Astrocyte (in vitro differentiated cells and primary cell): ENCODE measurements at places on chromosomes 4 and X. TPM values are rescaled to one million over a fixed set of nuclear protein-coding genes. Genes with fewer than 3 reads are reported as not detected.

GRCh38 chr4:155532373-155533085 is 134.1 kb upstream of the GUCY1A1 start:
- no peak overlapping the region for H3K4me3 ChIP-seq
- no peaks in the 10 kb centered on the region for H3K36me3 ChIP-seq
- H3K27me3 ChIP-seq = no peaks in the 10 kb centered on the region
- no peak overlapping the region for H3K27ac ChIP-seq
- no peak for DNase-seq
- H3K4me1 ChIP-seq = no peaks in the 10 kb centered on the region

GRCh38 chr4:40848940-40849339 is 99.2 kb downstream of the NSUN7 start:
- H3K27me3 ChIP-seq = no peaks in the 10 kb centered on the region
- peaks cover 8% of the 10 kb centered on the region for H3K4me1 ChIP-seq
- H3K36me3 ChIP-seq = no peaks in the 10 kb centered on the region
- no peak overlapping the region for H3K27ac ChIP-seq
- no peak overlapping the region for H3K4me3 ChIP-seq
- DNase-seq = no peak

TBX22 gene
- total RNA-seq = not detected in 2 replicates

GRCh38 chr4:56086561-56086960 is 137.8 kb downstream of the CEP135 start:
- H3K36me3 ChIP-seq = no peaks in the 10 kb centered on the region
- no peaks in the 10 kb centered on the region for H3K4me1 ChIP-seq
- H3K27me3 ChIP-seq = no peaks in the 10 kb centered on the region
- no peak overlapping the region for H3K4me3 ChIP-seq
- no peak for DNase-seq
- H3K27ac ChIP-seq = no peak overlapping the region

GRCh38 chrX:3697220-3697684 is 16.2 kb downstream of the PRKX start:
- H3K36me3 ChIP-seq = no peaks in the 10 kb centered on the region
- peak; percentile 14 for DNase-seq
- no peak overlapping the region for H3K4me3 ChIP-seq
- H3K27ac ChIP-seq = no peak overlapping the region

DNA sequence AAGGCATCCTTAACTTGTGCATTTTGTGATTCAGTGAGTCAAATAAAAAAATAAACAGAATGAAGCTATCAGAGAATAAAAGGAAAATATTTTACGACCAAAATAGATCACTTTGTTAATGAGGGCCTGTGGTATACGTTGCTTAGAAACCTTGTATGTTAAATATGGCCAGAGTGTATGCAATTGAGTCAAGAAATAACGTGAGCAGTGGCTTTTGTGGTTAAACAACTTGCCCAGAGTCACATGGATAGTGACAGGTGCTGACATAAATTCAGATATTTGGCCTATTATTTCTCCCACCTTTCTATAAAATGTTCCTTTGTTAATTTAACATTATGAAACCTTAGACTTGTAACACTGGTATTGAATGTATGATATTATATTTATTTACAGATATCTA is 393.4 kb downstream of the PABPC4L start:
- peak; percentile 39 for DNase-seq
- no peaks in the 10 kb centered on the region for H3K36me3 ChIP-seq
- peaks cover 3% of the 10 kb centered on the region for H3K4me1 ChIP-seq
- H3K27me3 ChIP-seq = no peaks in the 10 kb centered on the region
- H3K4me3 ChIP-seq = no peak overlapping the region
- H3K27ac ChIP-seq = no peak overlapping the region

- H3K27me3 ChIP-seq = no peaks in the 10 kb centered on the region
- no peak overlapping the region for H3K4me3 ChIP-seq
- peaks cover 8% of the 10 kb centered on the region for H3K4me1 ChIP-seq
- H3K36me3 ChIP-seq = no peaks in the 10 kb centered on the region
- H3K27ac ChIP-seq = peak overlapping the region; percentile 36
- DNase-seq = peak; percentile 67
Measured at GRCh38 chr4:40349561-40350198, 14.5 kb downstream of the CHRNA9 start.

GRCh38 chrX:39158801-39159657 is 357.8 kb downstream of the MID1IP1 start:
- H3K27me3 ChIP-seq = peaks cover 18% of the 10 kb centered on the region
- DNase-seq = peak; percentile 97
- no peak overlapping the region for H3K4me3 ChIP-seq
- peaks cover 16% of the 10 kb centered on the region for H3K4me1 ChIP-seq
- H3K27ac ChIP-seq = peak overlapping the region; percentile 53

VCX gene
- total RNA-seq = not detected in 2 replicates

- no peaks in the 10 kb centered on the region for H3K4me1 ChIP-seq
- H3K4me3 ChIP-seq = no peak overlapping the region
- DNase-seq = no peak
- H3K27ac ChIP-seq = no peak overlapping the region
- H3K27me3 ChIP-seq = no peaks in the 10 kb centered on the region
- no peaks in the 10 kb centered on the region for H3K36me3 ChIP-seq
Measured at GRCh38 chr4:182862141-182862875, 54.9 kb downstream of the DCTD start.

AGTR2 gene
- not detected in 2 replicates for total RNA-seq

DNA sequence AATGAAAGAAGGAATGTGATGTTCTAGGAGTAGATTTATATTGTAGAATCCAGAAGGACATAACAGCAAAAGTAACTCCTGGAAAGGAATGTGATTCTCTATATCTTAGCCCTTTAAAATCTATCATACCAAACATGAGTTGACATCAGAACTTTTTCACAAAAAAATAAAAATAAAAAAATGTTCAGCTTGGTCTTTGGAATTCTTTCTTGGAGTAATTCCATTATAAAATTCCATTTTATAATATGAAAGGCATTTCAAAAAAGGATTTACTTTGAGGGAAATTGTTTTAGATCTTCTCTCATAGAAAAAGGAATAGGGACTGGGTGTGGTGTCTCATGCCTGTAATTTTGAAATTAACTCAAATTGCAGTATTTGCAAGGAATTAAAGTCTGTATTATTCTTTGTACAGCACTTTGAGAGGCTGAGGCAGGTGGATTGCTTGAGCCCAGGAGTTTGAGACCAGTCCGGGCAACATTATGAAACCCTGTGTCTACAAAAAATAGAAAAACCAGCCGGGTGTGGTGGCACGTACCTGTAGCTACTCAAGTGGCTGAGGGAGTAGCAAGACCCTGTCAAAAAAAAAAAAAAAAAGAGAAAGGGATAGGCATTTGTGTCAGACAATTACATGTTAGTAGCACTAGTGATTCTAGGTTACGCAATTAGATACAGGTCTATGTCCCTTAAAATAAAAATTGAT is 134.9 kb downstream of the SLC4A4 start:
- peak overlapping the region; percentile 50 for H3K27ac ChIP-seq
- H3K4me1 ChIP-seq = peaks cover 10% of the 10 kb centered on the region
- H3K36me3 ChIP-seq = peaks cover 2% of the 10 kb centered on the region
- H3K4me3 ChIP-seq = no peak overlapping the region
- H3K27me3 ChIP-seq = no peaks in the 10 kb centered on the region

GRCh38 chrX:47215291-47215900 is 3.1 kb upstream of the CDK16 start:
- H3K4me1 ChIP-seq = peaks cover 20% of the 10 kb centered on the region
- H3K36me3 ChIP-seq = peaks cover 17% of the 10 kb centered on the region
- no peak for DNase-seq
- H3K4me3 ChIP-seq = no peak overlapping the region
- H3K27ac ChIP-seq = no peak overlapping the region

HSD17B11 gene
- total RNA-seq = 32.8 and 34.0 TPM in 2 replicates

ARMCX6 gene
- total RNA-seq = 68.0 and 71.2 TPM in 2 replicates

- H3K27me3 ChIP-seq = no peaks in the 10 kb centered on the region
- no peak for DNase-seq
- no peak overlapping the region for H3K4me3 ChIP-seq
Measured at GRCh38 chr4:64781737-64782326, 372.6 kb upstream of the TECRL start.

SRP72 gene
- total RNA-seq = 142 and 145 TPM in 2 replicates

GRCh38 chr4:5812506-5813229 is 80.2 kb downstream of the CRMP1 start:
- no peak overlapping the region for H3K27ac ChIP-seq
- H3K27me3 ChIP-seq = no peaks in the 10 kb centered on the region
- H3K36me3 ChIP-seq = peaks cover 52% of the 10 kb centered on the region
- H3K4me1 ChIP-seq = no peaks in the 10 kb centered on the region

DNA sequence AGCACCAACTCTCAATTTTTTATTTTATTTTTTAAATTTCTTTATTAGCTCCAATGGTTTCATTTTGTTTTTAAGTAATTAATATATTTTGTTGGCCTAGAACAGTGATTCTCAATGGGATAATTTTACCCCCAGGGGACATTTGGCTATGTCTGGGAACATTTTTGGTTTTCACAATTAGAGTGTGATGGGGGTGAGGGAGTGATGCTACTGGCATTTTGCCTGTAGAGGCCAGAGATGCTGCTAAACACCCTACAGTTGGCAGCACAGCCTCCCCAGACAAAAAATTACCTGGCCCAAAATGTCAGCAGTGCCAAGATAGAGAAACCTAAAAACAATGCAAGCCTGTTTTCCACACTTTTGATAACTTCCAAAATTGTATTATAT is 64.6 kb downstream of the HHIP start:
- no peak for DNase-seq
- peaks cover 38% of the 10 kb centered on the region for H3K4me1 ChIP-seq
- no peaks in the 10 kb centered on the region for H3K27me3 ChIP-seq
- no peak overlapping the region for H3K4me3 ChIP-seq
- H3K36me3 ChIP-seq = peaks cover 33% of the 10 kb centered on the region
- peak overlapping the region; percentile 93 for H3K27ac ChIP-seq

CXCL11 gene
- total RNA-seq = 5.8 and 7.6 TPM in 2 replicates

DNA sequence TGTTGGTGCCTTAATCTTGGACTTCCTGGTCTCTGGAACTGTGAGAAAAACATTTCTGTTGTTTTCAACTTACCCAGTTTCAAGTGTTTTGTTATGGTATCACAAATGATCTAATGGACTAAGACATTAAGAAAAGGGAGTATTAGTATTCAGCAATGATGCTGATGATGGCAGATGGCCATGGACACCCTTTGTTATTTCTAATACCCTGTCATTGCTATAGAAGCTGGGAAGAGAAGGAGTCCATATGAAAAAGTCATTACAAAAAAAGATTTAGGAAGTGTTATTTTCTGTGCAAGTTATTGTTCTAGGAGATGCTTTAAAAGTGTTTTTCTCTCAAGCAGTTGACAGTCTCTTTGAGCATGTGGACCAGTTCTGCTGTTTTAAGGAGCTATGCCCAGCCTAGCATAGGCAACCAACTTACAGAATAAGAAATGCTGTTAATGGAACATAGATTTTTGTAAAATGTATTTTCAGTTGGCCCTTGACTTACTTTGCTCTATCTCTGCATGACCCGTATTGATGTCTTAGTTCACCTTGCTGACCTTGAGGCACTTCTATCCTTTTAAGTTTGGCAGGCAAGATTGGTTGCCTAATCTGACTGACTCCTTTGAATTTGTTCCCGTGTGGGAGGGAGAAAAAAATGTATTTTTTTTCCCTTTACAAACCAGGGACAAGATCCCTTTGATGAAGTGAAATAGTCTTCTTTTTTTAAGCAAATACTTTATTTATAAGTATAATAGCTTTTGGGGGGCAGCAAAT is 6.0 kb upstream of the AFP start:
- no peak overlapping the region for H3K27ac ChIP-seq
- H3K36me3 ChIP-seq = no peaks in the 10 kb centered on the region
- H3K4me3 ChIP-seq = no peak overlapping the region
- no peaks in the 10 kb centered on the region for H3K27me3 ChIP-seq
- H3K4me1 ChIP-seq = no peaks in the 10 kb centered on the region

- no peak overlapping the region for H3K27ac ChIP-seq
- peak; percentile 53 for DNase-seq
- no peak overlapping the region for H3K4me3 ChIP-seq
- H3K36me3 ChIP-seq = no peaks in the 10 kb centered on the region
- no peaks in the 10 kb centered on the region for H3K27me3 ChIP-seq
Measured at GRCh38 chr4:143728166-143728565, 27.7 kb upstream of the FREM3 start.

GRCh38 chr4:94605241-94605805 is 152.4 kb upstream of the BMPR1B start:
- H3K36me3 ChIP-seq = peaks cover 7% of the 10 kb centered on the region
- H3K27me3 ChIP-seq = no peaks in the 10 kb centered on the region
- H3K27ac ChIP-seq = no peak overlapping the region

WNK3 gene
- total RNA-seq = 6.2 and 8.4 TPM in 2 replicates

DNA sequence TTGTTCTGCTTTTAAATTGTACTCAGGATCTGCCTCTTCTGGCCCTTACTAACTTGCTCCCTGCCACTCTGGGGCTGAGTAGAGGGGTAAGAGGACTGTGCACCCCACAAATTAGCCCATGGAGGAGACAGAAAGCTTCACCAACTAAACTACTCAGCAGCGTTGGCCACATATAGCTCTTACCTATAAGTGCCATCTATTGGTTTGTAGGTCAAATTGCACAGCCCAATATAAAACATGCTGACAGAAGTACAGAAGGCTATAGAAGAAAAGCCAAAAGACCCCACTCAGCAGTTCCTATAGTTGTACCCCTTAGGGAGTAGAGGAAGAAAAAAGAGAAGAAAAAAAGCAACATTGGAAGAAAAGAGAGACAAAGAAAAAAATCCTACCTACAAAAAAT is 341.2 kb upstream of the FMR1 start:
- H3K4me3 ChIP-seq = no peak overlapping the region
- no peaks in the 10 kb centered on the region for H3K36me3 ChIP-seq
- DNase-seq = no peak
- H3K27me3 ChIP-seq = no peaks in the 10 kb centered on the region
- H3K27ac ChIP-seq = no peak overlapping the region
- no peaks in the 10 kb centered on the region for H3K4me1 ChIP-seq

ZNF157 gene
- total RNA-seq = 0.17 and 0.54 TPM in 2 replicates

GRCh38 chr4:38565271-38566199 is 98.5 kb upstream of the KLF3 start:
- no peaks in the 10 kb centered on the region for H3K27me3 ChIP-seq
- DNase-seq = peak; percentile 78
- no peak overlapping the region for H3K4me3 ChIP-seq

- no peak overlapping the region for H3K4me3 ChIP-seq
- no peak for DNase-seq
- no peaks in the 10 kb centered on the region for H3K27me3 ChIP-seq
- no peak overlapping the region for H3K27ac ChIP-seq
- no peaks in the 10 kb centered on the region for H3K36me3 ChIP-seq
Measured at GRCh38 chrX:17046478-17047097, 100.1 kb downstream of the REPS2 start.

GPR143 gene
- 1.8 and 3.0 TPM in 2 replicates for total RNA-seq
